ENCODE measurements at places on chromosomes 6 and 20.

GRCh38 chr6:7878401-7878964 is 32.1 kb downstream of the TXNDC5 start:
- no peaks in the 10 kb centered on the region for H3K4me1 ChIP-seq
- H3K27ac ChIP-seq: no peak overlapping the region
- no peak for DNase-seq
- H3K36me3 ChIP-seq: peaks cover 21% of the 10 kb centered on the region
- H3K27me3 ChIP-seq: no peaks in the 10 kb centered on the region

- H3K4me3 ChIP-seq: no peak overlapping the region
- no peak overlapping the region for H3K27ac ChIP-seq
- H3K36me3 ChIP-seq: no peaks in the 10 kb centered on the region
Observed at GRCh38 chr20:8749101-8749500, 319.8 kb upstream of the PLCB4 start.

- H3K4me1 ChIP-seq: no peaks in the 10 kb centered on the region
- no peak overlapping the region for H3K4me3 ChIP-seq
- no peaks in the 10 kb centered on the region for H3K27me3 ChIP-seq
- no peaks in the 10 kb centered on the region for H3K36me3 ChIP-seq
Observed at GRCh38 chr6:75775219-75775618, 26.2 kb downstream of the MYO6 start.

GRCh38 chr6:145148776-145149175 is 586.5 kb downstream of the EPM2A start:
- H3K36me3 ChIP-seq: no peaks in the 10 kb centered on the region
- H3K4me3 ChIP-seq: no peak overlapping the region
- no peaks in the 10 kb centered on the region for H3K27me3 ChIP-seq
- no peak for DNase-seq

DNA sequence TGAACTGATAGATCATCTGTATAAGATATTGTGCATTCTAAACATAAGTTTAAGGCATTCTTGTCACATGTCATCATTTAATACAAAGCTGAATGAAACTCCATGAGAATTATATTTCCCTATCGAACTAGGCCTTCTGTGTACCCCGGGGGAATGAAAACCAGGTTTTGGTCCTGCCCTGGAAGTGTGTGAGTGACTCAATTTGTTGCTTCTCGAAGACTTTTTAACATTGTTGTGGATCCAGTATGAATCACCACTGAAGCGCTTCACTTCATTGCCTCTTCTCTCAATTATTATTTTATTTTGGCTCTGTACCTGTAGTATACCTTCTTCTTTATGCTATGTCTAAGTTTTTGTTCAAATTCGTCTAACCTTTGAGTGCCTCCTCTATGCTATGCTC is 150.8 kb downstream of the GRIK2 start:
- no peaks in the 10 kb centered on the region for H3K27me3 ChIP-seq
- H3K27ac ChIP-seq: no peak overlapping the region
- H3K36me3 ChIP-seq: no peaks in the 10 kb centered on the region
- no peak overlapping the region for H3K4me3 ChIP-seq
- DNase-seq: no peak

DNA sequence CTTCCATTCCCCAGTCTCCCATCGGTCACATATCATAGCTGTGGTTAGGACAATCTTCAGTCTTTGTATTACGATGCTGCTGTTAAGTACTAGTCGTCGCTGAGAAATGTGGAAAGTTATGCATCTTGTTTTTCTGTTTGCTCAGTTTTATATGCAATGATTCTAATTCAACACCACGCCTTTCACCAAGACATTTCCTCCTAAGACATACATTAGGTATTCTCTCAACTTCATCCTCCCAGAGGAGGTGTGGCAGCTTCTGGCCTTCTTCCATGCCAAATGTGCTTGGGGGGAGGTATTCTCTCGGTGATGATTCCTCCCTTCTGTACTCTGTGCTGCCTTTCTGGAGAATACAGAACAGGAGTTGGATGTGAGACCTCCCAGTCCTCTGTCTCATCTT is 66.1 kb downstream of the B4GALT5 start:
- no peak for DNase-seq
- peaks cover 12% of the 10 kb centered on the region for H3K36me3 ChIP-seq
- no peak overlapping the region for H3K4me3 ChIP-seq
- no peaks in the 10 kb centered on the region for H3K4me1 ChIP-seq

- H3K4me1 ChIP-seq: peaks cover 51% of the 10 kb centered on the region
- DNase-seq: no peak
- H3K36me3 ChIP-seq: no peaks in the 10 kb centered on the region
Observed at GRCh38 chr6:14655201-14656061, 537.9 kb downstream of the CD83 start.

DNA sequence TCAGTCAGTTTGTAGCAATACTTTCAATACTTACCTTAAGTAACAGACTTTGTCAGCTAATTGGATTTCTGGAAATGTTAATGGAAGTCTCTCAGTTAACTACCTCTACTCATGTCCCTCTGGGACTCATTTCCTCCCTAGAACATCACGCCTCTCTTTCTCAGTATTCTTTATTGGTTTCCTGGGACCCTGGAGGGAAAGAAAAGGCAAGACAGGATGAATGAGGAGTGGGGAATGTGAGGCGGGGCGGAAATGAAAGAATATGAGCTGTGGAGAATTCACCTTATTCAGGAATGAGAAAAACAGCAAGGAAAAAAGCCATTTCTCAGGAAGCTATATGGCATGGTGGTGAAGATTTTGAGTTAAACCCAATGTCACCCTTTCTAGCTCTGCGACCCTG is 62.7 kb downstream of the ANKS1A start:
- H3K4me3 ChIP-seq: no peak overlapping the region
- H3K27ac ChIP-seq: no peak overlapping the region
- no peak for DNase-seq
- no peaks in the 10 kb centered on the region for H3K36me3 ChIP-seq
- H3K4me1 ChIP-seq: peaks cover 5% of the 10 kb centered on the region

GRCh38 chr6:10030942-10031537 is 383.8 kb downstream of the TFAP2A start:
- H3K27ac ChIP-seq: no peak overlapping the region
- H3K4me3 ChIP-seq: no peak overlapping the region
- no peaks in the 10 kb centered on the region for H3K36me3 ChIP-seq
- DNase-seq: peak; percentile 3
- no peaks in the 10 kb centered on the region for H3K27me3 ChIP-seq

DNA sequence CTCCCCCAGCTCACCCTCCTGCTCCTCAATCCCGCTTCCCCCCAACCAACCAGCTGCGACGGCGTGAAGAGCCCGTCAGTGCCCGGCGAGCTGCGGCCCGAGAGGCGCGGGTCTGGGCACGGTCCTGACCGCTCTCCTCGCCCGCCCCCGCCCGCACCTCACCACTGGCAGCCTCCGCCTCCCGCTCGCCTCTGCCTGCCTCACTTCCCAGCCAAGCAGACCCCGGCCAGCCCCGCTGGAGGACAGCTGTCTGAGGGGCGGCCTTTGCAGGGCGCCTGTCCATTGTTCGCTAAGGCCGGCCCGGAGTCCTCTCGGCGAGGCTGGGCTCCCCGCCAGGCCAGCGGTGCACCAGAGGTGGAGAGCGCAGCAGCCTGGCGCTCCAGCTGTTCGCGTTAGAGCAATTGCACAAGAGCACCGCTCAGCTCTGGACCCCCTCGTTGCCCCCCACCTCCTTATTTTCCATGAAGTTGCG is 1.3 kb downstream of the SOBP start:
- peak overlapping the region; percentile 76 for H3K4me3 ChIP-seq
- peaks cover 73% of the 10 kb centered on the region for H3K27me3 ChIP-seq
- H3K36me3 ChIP-seq: no peaks in the 10 kb centered on the region
- peaks cover 24% of the 10 kb centered on the region for H3K4me1 ChIP-seq

DNA sequence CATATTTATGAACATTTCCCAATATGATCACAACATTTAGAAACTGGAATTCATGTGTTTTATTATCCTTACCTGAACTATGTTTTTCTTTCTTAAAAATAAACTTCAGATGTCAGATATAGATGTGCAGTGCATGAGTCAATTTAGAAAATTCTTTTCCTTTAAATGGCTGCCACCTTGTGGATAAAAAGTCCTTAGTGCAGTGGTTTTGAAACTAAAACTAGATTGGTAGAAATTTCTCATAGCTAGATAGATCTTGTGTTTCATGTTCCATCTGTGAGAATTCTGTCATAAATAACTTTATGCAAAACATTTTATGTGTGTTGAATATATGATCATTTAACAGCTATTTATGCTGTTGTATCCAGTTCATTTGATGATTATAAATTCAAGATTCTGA is 134.9 kb downstream of the KLHL32 start:
- no peaks in the 10 kb centered on the region for H3K36me3 ChIP-seq
- H3K27ac ChIP-seq: no peak overlapping the region

DNA sequence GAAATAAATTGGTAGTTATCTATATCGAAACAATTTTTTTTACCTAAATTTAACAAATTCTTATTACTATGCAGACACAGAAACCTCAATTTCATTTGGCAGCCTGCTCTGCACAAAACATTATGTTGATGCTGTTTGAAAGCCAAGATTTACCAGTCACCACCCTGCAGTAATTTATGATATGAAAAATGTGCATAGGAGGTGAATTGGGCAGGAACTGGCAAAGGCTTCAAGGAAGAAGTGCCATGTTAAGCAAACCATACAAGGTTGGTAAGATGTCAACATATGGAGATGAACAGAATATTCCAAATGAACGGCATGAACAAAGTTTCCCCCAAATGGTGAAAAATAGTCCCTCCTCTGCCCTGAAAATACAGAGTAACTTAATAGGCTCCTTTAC is 54.2 kb upstream of the TAB2 start:
- H3K4me1 ChIP-seq: peaks cover 17% of the 10 kb centered on the region
- H3K27ac ChIP-seq: no peak overlapping the region
- H3K36me3 ChIP-seq: no peaks in the 10 kb centered on the region
- H3K4me3 ChIP-seq: no peak overlapping the region
- no peak for DNase-seq

DNA sequence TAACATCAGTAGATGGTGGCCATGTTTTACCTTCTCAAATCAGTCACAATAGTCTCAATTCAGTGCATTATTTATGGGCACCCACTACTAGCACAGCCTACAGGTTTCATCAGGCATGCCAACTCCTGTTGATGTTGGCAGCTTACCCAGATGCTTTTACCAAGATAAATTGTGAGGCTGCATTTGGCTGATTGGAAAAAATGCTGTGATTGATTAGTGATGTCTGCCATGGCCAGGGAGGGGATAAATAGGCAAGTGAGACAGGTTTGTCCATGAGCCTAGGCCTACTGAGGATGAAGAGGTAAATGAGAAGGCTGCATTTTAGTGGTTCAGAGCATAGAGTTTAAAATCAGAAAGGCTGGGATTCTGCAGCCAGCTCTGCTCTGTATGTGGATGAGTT is 227.1 kb downstream of the NFATC2 start:
- H3K36me3 ChIP-seq: no peaks in the 10 kb centered on the region
- no peak overlapping the region for H3K4me3 ChIP-seq
- no peak for DNase-seq
- H3K4me1 ChIP-seq: no peaks in the 10 kb centered on the region
- no peaks in the 10 kb centered on the region for H3K27me3 ChIP-seq

DNA sequence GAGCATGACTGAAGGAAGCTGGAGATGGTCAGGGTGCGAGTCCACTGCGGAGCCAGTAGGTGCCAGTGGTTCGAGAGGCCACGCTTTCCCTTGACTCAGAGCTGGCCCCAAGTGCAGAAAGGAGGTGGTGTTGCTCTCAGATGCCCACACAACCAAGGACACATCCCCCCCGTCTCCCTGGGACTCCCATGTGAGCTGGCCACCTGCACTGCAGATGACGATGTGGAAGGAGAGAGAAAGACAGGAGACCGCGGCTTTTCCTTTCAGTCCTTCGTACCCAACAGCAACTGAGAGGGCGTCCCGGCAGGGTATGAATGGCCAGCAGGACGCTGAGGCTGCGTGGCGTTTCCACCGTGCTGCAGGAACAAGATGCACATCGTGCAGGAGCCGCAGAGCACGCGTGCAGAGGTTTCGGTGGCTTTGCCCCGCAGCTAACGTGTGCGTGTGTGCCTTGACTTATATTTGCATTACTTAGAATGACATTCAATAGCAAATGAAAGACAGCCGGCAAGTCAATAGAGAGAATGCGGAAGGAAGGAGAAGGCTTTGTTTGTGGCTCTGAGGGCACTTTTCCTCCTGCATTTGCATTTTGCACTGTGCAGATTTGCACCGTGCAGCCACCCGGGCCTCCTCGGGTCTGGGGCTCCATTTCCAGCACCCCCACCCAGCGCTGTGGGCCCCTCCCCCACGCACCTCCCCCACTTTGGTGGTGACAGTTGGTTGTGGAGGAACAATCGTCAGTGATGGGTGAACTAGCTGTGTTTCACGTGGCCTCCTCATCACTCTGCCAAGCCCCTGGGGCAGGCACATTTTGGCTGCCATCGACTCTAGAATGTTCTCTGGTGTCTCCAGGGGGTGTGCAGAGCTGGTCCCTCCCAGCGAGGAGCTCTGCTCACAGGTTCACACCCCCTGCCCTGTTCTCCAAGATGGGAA is 26.4 kb upstream of the BHLHE23 start:
- H3K27me3 ChIP-seq: peaks cover 14% of the 10 kb centered on the region
- no peaks in the 10 kb centered on the region for H3K36me3 ChIP-seq
- peak overlapping the region; percentile 85 for H3K27ac ChIP-seq
- peak overlapping the region; percentile 9 for H3K4me3 ChIP-seq
- peaks cover 54% of the 10 kb centered on the region for H3K4me1 ChIP-seq
- DNase-seq: no peak

GRCh38 chr6:119262612-119263011 is 86.9 kb downstream of the MAN1A1 start:
- no peak overlapping the region for H3K4me3 ChIP-seq
- no peaks in the 10 kb centered on the region for H3K36me3 ChIP-seq
- H3K4me1 ChIP-seq: no peaks in the 10 kb centered on the region

- H3K4me3 ChIP-seq: no peak overlapping the region
- H3K27me3 ChIP-seq: no peaks in the 10 kb centered on the region
- H3K36me3 ChIP-seq: no peaks in the 10 kb centered on the region
- H3K27ac ChIP-seq: no peak overlapping the region
- DNase-seq: no peak
Observed at GRCh38 chr6:54419885-54420284, 111.6 kb downstream of the TINAG start.

GRCh38 chr6:73058736-73059135 is 166.6 kb downstream of the KHDC1L start:
- no peaks in the 10 kb centered on the region for H3K4me1 ChIP-seq
- H3K27ac ChIP-seq: no peak overlapping the region
- no peak for DNase-seq
- no peaks in the 10 kb centered on the region for H3K27me3 ChIP-seq
- no peaks in the 10 kb centered on the region for H3K36me3 ChIP-seq

- no peak for DNase-seq
- H3K36me3 ChIP-seq: no peaks in the 10 kb centered on the region
Observed at GRCh38 chr6:44079672-44080071, 47.6 kb downstream of the MRPL14 start.

- no peak overlapping the region for H3K4me3 ChIP-seq
- DNase-seq: no peak
- no peaks in the 10 kb centered on the region for H3K27me3 ChIP-seq
- no peak overlapping the region for H3K27ac ChIP-seq
Observed at GRCh38 chr6:41132254-41132653, 21.9 kb downstream of the TREML1 start.

- H3K36me3 ChIP-seq: no peaks in the 10 kb centered on the region
- DNase-seq: no peak
- H3K27ac ChIP-seq: no peak overlapping the region
- no peaks in the 10 kb centered on the region for H3K27me3 ChIP-seq
- H3K4me3 ChIP-seq: no peak overlapping the region
Observed at GRCh38 chr20:35991142-35991771, 22.9 kb downstream of the CNBD2 start.

All from thymus (tissue), 14 donors.